ENCODE measurements at places on chromosomes 11 and 22.

DNA sequence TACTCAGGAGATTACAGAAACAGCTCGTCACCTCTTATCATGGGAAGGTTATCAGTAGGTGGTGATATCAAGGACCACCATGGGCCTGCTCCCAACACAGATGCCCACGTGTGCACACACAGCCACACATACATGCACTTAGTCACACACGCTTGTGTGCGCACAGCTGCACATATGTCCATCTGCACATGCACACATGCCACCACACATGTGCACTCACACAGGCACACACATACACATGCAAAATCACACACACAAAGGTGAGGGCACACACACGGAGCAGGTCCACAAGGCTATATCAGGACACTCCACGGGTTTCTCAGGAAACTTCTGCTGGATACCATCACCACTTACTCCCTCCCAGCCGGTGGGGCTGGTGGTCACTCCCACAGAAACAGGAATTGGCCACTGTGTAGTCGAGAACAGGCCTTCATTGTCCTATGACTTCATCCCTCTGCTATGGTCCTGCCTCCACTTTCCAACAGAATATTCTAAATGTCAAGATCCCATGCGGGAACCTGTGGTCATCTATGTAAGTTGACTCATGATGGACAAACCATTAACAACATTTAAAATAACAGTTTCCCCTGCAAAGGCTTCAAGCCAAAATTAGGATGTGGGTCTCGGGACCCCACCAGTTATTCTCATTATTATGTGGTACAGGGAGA is 2.2 kb downstream of the C11orf24 start:
- DNase-seq = no peak

- no peak for DNase-seq
Measured at GRCh38 chr11:117061256-117061655, 37.0 kb downstream of the SIK3 start.

GRCh38 chr11:66443602-66444001 is 5.0 kb upstream of the MRPL11 start:
- DNase-seq = no peak

GRCh38 chr11:57370251-57370650 is 10.7 kb downstream of the PRG3 start:
- no peak for DNase-seq

DNA sequence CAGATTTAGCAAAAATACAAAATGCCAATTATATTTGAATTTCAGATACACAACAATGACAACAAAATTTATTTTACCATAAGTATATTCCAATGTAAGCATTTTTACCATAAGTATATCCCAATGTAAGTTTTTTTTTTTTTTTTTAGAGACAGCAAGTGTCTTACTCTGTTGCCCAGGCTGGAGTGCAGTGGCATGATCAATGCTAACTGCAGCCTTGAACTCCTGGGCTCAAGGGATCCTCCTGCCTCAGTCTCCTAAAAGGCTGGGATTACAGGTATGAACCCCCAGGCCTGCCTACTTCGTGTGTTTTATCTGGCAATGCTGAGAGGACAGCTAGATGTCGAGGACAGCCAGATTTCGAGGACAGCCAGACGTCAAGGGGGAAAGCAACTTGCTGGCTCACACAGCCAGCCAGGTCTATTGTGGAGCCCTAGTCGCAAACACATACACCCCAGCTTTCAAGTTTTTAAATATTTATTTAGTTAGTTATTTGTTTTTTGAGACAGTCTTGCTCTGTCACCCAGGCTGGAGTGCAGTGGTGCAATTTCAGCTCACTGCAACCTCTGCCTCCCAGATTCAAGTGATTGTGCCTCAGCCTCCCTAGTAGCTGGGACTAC is 1.1 kb upstream of the SERPING1 start:
- DNase-seq = no peak

DNA sequence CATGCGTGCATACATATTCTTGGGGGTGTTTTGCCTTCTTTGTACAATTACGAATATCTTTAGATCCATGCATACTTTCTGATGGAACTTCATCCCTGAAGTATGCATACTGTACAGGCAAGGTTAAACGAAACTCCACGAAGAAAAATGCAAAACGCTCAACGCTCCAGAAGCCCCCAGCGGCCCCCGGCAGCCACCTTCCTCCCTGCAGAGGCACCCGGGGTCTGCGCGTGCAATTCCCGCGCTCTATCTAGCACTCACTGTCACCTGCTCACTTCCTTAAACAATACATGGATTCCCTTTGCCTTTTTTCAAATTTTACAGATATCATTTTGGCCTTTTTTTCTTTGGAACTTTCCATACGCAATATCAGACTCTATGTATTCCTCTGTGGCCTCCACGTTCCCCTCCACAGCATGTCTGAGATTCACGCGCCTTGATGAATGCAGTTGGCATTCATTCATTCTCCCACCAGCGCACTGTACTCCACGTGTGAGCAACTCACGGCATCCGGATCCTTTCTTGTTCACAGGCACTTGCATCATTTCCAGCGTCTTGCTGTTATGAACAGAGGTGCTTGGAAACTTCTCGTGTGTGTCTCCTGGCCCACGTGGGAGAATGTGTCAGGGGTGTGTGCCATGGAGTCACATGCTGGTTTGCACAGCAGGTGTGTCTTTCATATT is 214.3 kb downstream of the CTTN start:
- DNase-seq = no peak

DNA sequence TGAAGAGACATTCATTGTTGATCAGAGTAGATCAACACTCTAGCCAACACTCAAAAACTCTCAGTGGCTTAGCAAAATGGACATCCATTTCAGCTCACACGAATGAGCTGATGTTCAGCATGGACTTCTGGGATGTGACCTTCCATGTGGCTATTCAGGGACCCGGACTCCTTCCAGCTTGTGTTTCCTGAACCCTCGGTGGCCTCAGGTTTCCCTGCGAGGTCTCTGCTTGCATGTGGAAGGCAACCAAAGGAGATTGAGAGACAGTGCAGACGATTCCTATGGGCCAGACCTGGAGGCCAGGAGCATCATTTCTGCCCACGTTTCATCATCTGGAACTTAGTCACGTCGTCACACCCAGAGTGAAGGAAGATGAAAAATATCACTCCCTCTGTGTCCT is 1137.4 kb downstream of the TBC1D22A start:
- no peak for DNase-seq

- no peak for DNase-seq
Measured at GRCh38 chr22:37314315-37315074, 32.2 kb downstream of the CYTH4 start.

DNA sequence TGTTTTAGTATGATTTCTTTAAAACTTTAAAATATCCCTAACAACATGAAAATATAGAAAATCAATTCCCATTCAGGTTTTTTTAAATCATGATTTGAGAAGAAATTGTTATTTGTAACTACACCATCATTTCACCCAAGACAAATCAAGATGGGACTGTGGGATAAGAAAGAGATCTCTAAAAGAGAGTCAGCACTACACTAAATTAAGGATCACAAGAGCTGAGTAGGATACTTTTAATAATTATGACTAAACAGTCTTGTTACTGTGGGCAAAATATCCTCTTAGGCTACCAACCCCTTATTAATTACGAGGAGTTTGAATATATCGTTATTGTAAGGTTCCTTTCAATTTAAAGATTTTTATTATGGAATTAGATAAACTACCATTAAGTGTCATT is 3.0 kb downstream of the GAS2 start:
- DNase-seq = no peak

DNA sequence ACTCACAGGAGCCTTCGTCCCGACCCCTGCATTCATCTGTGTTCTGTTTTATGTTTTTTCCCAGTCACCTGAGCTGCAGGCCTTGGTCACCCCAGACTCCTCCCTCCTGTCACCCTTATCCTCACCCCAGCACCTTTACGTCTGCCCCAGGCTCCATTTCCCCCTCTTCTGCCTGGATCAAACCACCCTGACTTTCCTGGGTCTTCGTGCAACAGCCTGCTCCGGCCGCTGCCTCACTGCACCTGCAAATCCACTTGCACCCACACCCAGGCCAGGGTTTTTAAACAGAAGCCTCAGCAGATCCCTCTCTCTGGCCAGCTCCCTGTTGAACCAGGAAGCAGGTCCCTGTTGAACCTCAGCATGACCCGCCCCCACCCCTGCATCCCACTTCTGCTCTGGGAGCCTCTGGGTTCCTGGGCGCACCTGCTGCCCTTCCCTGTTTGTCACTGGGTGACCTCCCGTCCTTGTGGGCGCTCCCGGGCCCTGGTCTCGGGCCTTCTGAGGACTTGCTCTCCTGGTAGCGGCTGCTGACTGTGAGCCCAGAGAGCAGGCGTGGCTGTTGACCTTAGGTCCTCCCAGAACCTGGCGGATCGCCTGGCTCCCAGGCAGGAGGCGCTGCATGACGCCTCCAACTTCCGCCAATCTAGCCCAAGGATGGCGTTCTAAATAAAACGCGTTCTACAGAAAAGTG is 12.8 kb downstream of the MAPK8IP2 start:
- DNase-seq = peak; percentile 92

DNA sequence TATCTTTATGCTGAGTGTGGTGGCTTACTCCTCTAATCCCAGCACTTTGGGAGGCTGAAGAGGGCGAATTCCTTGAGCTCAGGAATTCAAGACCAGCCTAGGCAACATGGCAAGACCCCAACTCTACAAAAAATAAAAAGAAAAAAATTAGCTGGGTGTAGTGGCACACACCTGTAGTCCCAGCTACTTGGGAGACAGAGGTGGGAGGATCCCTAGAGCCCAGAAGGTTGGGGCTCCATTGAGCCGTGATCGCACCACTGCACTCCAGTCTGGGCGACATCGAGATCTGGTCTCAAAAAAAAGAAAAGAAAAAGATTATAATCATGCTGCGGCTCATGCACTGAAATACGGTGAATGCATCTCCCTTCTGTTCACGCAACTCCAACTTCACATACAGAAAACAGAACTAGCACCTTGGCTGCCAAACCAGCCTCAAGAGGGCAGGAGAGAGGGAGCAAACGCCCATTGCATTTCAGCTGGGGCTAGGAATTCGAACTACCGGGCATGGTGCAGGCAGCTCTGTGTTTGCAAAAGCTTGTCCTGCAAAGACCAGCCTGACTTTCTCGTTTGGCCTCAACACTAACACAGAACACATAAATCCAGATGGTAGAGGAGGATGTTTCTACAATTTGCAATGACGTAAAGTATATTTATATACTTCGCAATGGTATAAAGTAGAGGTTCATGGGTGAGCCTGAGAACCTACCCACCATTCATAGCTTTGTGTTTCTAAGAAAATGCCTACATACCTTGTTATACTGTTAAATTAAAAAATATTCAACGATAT is 6.3 kb upstream of the SYNGR1 start:
- peak; percentile 74 for DNase-seq

DNA sequence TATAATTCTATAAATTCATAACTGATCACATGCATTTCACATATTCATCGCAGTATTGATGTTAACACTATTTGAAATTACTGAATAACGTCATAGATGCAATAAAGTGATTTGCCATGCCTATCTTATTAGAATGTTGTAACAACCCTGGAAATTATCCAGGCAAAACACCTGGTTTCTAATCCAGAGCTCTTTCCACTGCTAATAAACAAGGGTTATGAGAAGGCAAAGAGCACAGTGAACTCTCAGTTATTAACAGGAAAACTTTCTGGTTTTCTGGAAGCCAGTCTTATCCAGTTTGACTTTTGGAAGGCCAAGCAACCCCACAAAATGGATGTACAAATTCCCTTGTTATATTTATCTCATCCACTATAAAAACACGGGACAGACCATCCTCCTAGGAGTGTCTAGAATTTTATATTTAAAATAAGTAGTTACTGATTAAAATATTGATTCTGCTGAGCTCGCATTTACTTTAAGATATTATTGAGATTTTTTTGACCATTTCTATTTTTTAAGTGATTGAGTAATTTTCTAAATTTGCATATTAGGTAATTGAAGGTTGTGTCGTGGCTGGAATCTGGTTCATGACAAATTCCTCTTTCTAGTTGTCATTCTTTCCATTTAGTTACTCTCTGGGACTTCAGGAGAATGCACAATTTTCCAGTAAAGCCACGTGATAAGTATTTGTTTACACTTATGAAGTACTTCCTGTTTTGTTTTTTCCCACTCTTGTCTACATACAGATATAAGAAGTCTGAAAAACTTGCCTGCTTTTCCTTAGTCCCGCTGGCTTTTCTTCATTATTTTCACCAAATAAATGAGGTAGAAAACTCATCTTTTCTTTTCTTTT is 47.9 kb downstream of the DCUN1D5 start:
- DNase-seq = no peak

DNA sequence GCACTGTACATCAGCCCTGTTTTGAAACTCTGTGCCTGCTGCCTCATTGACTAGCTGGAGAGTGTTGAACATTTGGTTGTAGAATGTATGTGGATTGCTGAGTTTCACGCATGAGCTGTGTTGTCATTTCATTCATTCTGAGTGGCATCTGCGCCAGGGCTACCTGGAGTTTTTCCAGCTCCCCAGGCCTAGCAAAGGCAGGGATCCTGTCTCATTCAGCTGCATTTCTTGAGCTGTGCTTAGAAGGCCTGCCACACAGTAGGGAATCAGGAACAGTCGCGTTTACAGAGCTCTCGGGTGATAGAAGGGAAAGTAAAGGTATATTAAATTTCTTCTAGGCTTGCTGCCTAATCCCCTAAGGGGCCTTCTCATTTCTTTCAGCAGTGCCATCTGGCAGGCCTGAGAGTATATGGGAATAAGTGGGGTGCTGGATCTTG is 44.3 kb downstream of the PTPRJ start:
- no peak for DNase-seq

- DNase-seq = no peak
Measured at GRCh38 chr11:11265320-11265719, 87.7 kb downstream of the CSNK2A3 start.

- DNase-seq = no peak
Measured at GRCh38 chr22:48607901-48608662, 1219.6 kb downstream of the BRD1 start.

GRCh38 chr11:64067230-64067993 is 31.7 kb downstream of the FLRT1 start:
- DNase-seq = no peak

DNA sequence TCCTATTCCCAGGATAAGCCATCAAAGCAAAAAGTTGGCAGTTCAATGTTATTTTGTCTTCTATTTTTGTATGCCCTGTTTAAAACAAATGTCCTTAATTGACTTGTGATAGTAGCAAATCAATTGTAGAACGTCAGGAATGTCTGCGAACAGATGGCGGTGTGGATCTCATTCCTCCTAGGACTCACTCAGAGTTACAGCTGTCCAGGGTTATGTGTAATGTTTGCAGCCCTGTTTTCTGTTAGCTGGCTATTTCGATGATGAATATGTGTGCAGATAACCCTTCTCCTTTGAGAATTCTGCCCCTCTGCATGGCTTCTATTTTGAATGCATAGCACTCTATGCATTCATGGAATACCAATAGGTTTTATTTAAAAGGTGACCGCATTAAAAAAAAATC is 1248.0 kb upstream of the CNTN5 start:
- no peak for DNase-seq

- no peak for DNase-seq
Measured at GRCh38 chr11:86240164-86240563, 4.4 kb upstream of the EED start.

Data from upper lobe of right lung (tissue), 1 donor.